ENCODE measurements at places on chromosomes 1 and 21. TPM values are rescaled to one million over a fixed set of nuclear protein-coding genes. Genes with fewer than 3 reads are reported as not detected.

LCE3D gene
- polyA plus RNA-seq: not detected

PIAS3 gene
- 30.0 TPM for polyA plus RNA-seq

CFAP107 gene
- polyA plus RNA-seq: 0.23 TPM

TRIM45 gene
- 3.3 TPM for polyA plus RNA-seq

GRCh38 chr21:17784604-17785402 lies 34.4 kb downstream of the C21orf91 start:
- no peak for DNase-seq

DNA sequence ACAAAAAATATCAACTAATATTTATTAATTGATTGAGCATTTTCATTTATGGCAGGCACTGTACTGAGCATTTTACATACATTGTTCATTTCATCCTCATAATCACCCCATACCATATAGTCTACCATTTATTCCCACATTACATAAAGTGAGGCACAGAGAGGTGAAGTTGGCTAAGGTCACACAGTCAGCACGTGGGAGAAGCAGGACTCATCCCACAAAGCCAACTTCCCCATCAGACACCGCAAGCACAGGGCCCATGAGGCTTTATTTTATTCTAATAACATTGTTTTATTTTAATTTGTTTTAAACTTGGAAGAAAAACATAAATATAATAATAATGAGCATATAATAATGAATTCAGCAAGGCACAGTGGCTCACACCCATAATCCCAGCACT lies 43.1 kb upstream of the CAPZB start:
- no peak for DNase-seq

DNA sequence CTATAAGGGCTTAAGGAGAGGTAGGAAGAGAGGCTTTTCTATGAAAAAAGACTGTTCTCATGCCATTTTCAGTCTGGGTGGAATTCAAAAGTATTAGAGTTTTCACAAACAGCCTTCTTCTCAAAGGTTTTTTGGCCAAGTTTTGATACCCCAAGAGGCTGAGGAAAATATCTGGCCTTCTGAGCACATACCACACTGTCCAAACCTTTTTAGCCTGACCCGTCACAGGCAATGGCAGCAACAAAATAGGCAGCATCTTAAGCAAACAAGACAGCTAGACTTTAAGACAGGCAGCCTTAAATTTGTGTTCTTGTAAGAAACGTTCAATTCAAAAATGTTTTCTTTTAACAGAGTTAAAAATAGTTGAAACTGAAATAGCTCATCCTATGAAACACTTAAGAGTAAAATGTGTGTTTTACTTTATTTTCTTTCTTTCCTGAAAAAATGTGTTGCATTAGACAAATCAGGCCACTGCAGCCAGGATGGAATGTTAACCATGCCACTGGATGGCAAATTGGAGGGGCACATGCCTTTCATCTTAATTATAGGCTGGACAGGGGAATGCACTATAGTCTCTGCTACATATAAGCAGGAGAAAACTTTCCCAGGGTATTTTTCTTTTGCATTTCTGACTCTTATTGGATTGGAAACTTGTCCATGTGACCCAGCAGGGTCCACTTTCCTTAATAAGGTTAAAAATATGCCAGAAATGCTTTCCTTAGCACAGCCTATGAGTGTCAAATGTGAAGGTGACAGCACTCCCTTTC lies 315.0 kb downstream of the TGFB2 start:
- DNase-seq: no peak

GRCh38 chr1:55536545-55536865 lies 321.3 kb upstream of the USP24 start:
- DNase-seq: no peak

DNA sequence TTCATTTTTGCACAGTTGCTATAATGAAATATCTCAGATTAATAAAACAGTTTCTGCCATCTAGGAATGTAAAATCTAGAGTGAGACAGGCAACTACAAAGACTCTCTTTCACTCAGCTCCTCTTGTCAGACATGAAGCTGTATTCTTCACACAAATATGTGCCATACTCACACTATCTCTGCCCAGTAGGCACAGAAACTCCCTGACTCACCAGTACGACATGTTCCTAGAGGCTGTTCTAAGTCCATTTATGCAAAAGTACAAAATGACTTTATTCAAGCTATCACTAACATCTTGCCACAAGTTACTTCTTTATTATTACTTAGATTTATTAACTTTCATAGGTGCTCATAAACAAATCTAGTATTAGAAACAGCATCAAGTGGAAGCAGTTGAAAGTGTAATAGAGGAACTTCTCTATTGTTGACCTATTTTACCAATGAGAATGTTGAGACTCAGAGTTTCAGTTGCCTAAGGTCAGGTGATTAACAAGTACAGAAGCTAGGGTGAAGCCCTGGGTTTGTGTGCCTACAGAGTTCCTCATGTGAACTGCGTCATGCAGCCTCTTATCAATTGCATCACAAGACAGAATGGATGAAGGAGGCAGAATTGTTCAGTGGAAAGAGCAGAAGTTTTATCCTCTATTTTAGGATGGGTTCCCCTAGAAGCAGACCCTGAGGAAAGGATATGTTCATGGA lies 98.9 kb downstream of the RGS2 start:
- DNase-seq: no peak

GRCh38 chr1:200367841-200368534 lies 41.8 kb downstream of the ZNF281 start:
- DNase-seq: peak; percentile 52

- DNase-seq: no peak
Observed at GRCh38 chr1:203122159-203122558, 5.4 kb upstream of the ADORA1 start.

GRCh38 chr1:91754816-91755580 lies 131.0 kb downstream of the TGFBR3 start:
- peak; percentile 57 for DNase-seq

DNA sequence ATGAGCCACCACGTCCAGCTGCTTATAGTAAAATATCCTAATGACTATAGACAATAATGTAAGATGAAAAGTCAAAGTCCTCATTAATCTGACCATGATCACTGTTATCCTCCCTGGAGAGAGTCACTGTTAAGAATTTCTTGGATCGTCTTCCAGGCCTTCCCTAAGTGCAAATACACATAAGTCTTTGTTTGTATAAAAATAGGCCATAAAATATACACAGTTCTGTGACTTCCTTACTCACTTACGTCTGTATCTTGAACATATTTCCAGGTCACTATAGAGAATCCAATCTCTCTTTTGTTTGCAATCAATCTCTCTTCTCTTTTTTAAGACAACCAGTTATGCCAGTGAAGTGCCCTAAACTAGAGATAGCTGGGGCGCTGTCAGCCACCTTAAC lies 89.1 kb upstream of the LYST start:
- DNase-seq: no peak

- no peak for DNase-seq
Observed at GRCh38 chr1:246058466-246058865, 448.6 kb downstream of the SMYD3 start.

DNA sequence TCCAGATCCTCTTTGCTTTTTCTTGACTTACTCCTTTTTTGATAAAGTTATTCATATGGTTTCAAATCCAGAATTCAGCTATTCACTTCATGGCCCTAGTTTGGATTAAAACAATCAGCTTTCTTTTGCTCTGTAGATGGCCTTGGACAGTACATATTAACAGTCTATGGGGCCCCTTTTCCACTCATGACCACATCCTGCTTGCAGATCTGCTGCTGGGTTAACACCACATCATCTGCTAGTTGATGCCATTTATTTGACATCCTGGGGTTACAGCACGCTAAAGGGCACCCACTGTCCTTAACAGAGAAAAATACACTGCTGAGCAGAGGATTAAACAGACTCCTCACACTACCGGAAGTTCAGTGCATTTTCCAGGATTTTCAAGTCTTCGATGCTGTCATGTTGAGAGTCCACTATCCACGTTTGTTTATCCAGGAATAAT lies 941 bp upstream of the IFI16 start:
- DNase-seq: no peak

- no peak for DNase-seq
Observed at GRCh38 chr1:9070486-9070885, 1.1 kb upstream of the SLC2A5 start.

DNA sequence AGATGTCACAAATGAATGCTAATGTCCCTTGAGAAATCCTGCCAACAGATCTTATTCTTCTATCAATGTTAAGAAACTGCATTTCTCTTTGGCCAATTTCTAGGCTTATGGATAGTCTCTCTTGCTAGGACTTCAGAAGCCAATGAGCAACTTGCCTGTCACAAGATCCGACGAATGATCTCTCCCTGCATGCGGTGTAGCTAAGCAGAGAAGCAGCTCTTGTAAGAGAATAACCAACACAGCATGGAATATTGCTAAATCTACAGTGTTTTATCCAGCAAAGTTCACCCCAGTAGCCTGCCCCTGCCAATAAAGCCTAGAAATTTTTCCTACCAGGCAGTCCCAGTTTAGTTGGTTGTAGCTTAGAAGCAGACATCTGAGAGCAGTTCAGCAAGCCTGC lies 2.1 kb upstream of the SLC44A5 start:
- DNase-seq: no peak

DNA sequence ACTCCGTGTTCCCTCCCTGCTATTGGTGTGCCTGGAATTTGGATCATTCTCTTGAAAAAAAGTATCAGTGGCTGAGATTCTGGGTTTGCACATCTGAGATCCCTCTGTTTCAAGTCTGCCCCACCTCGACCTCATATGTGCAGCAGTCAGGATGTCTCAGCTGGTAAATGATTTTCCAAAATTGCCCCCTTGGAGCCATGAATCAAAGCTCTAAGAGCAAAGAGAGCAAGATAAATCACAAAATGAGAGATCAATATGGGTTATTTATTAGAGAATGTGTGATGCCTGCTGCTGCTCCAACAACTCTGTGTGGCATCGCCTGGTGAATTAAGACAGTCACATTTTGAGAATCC lies 8.5 kb downstream of the CRP start:
- DNase-seq: no peak

- DNase-seq: no peak
Observed at GRCh38 chr1:106968644-106969043, 87.8 kb upstream of the PRMT6 start.

GRCh38 chr1:58738876-58739275 lies 39.0 kb upstream of the MYSM1 start:
- no peak for DNase-seq

GRCh38 chr1:230414102-230414501 lies 12.0 kb downstream of the PGBD5 start:
- DNase-seq: no peak

DNA sequence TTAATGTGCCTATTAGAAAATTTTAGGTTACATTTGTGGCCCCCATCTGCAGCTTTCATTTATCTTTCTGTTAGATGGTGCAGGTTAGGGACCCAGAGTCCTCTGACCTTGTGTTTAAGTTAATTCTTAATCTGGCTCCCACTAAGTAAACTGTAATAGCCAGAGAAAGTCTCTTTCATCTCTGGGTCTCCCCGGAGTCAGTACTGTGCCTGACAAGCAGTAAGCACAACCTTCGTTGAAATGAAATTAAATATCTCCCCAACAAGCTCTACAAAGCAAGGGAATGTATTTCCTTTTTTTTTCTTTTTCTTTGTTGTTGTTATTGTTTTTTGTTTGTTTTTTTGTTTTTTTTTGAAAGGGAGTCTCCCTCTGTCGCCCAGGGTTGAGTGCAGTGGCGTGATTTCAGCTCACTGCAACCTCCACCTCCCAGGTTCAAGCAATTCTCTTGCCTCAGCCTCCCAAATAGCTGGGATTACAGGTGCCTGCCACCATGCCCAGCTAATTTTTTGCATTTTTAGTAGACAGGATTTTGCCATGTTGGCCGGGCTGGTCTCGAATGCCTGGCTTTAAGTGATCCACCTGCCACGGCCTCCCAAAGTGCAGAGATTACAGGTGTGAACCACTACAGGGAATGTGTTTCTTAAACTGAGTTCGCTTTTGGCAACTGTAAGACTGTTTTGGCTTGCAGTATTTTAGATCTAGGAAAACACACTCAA lies 81.6 kb downstream of the HHIPL2 start:
- no peak for DNase-seq

GRCh38 chr1:5151511-5151910 lies 497.1 kb downstream of the AJAP1 start:
- no peak for DNase-seq

GRCh38 chr1:166933633-166934032 lies 41.7 kb downstream of the ILDR2 start:
- no peak for DNase-seq

DNA sequence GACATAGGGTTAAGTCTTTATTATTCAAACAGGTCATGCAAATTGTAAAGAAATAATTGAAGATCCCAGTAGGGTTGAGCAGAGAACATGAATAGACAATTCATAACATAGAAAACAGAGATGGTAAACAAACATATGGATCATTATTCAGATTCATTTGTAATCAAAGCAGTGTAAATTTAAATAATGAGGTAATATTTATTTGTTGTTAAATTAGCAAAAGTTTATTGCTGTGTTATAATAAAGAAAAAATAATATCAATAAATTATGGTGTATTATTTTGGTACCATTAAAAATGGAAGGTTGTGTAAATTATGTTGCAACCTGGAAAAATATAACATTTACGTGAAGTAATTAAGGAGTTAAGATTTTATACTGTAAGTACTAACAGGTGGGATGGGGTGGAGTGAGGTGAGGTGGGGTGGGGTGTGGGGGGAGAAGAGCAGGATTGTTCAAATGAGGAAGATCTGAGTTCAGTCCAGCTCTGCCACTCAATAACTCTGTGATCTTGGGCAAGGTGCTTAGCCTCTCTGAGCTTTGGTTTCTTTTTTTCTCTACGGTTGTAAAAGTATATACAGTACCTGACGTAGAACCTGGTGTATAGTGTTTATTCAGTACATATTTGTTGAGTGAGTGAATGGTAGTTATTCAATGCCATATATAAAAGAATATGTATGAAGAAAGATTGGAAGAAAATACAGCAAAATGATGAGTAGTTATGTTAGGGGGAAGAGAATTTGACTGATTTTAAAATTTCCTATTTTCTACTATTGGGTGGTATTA lies 140.3 kb upstream of the KIF26B start:
- no peak for DNase-seq

DNA sequence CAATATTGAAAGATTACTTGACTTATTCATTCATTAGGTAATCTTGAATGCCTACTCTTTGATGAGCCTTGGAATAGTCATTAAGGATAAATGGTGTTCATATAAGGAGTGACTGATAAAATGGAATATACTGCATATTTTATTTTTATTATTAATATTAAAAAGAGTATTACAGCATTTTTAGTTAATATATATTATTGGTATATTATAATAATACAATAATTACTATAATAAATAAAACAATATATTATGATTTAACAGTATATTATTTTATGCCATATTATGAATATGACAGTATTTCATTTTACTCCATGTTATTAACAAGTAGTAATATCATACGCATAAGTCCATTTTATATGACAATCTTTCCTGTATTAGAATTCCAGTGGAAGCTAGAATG lies 490.8 kb upstream of the NFIA start:
- DNase-seq: no peak

GRCh38 chr1:151012684-151013471 lies 4.6 kb downstream of the PRUNE1 start:
- no peak for DNase-seq

- DNase-seq: no peak
Observed at GRCh38 chr1:247429496-247429895, 13.5 kb downstream of the NLRP3 start.

Measured in BJ (cell line).